Neural progenitor cell (in vitro differentiated cells): ENCODE measurements at places on chromosomes 6 and 20.

- no peaks in the 10 kb centered on the region for H3K27me3 ChIP-seq
- no peak overlapping the region for H3K27ac ChIP-seq
- DNase-seq = no peak
- H3K36me3 ChIP-seq = no peaks in the 10 kb centered on the region
Measured at GRCh38 chr6:52511572-52512151, 65.2 kb downstream of the TRAM2 start.

DNA sequence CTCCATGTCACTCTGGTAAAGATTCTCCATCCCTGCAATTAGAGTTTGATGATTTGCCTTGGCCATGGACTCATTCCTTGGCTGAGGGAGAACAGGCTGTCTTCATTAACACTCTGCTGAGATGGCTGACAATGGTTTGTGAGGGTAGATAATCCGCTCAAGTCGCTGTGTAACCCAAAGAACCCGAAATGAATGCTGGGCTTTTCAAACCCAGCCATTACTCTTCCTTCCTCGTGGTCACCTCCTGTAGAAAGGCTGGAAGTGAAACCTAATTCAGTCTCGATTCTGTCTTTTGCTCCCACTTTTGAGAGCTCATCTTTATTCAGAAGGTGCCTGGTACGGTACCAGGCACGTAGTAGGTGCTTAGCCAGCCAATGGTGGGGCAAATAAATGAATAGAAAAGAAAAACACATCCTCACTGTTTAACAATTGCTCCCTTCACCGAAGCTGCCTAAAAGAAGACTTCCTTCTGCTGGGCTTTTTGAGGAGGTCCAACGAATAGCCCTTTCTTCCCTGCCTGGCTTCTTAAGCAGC is 190.2 kb downstream of the BCAS1 start:
- H3K27ac ChIP-seq = no peak overlapping the region
- H3K4me3 ChIP-seq = no peak overlapping the region
- no peaks in the 10 kb centered on the region for H3K27me3 ChIP-seq
- no peak for DNase-seq
- H3K4me1 ChIP-seq = no peaks in the 10 kb centered on the region

- DNase-seq = no peak
- H3K27ac ChIP-seq = no peak overlapping the region
- no peaks in the 10 kb centered on the region for H3K36me3 ChIP-seq
- no peaks in the 10 kb centered on the region for H3K27me3 ChIP-seq
- no peak overlapping the region for H3K4me3 ChIP-seq
Measured at GRCh38 chr6:8556370-8557013, 121.1 kb upstream of the SLC35B3 start.

GRCh38 chr6:148296771-148297170 is 45.9 kb upstream of the SASH1 start:
- no peaks in the 10 kb centered on the region for H3K36me3 ChIP-seq
- H3K4me3 ChIP-seq = no peak overlapping the region
- peaks cover 7% of the 10 kb centered on the region for H3K4me1 ChIP-seq
- H3K27ac ChIP-seq = no peak overlapping the region

DNA sequence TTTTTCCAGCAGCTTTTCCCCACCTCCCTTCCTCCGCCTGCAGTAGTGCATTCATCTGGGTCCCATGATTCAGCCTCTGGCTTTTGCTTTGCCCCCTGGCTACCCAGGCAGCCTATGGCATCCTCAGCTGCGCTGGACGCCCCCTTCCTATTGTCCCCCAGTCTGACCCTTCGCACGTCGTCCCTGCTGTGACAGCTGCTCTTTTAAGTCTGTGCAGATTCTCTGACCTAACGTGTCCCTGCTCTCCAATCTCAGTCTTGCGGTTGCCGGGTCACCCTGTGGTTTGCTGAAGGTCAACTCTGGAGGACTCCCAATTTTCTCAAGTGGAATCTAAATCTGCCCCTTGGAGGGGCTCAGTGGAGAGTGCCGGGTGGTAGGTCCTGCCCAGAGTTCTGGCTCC is 294.3 kb downstream of the CDC5L start:
- no peak overlapping the region for H3K4me3 ChIP-seq
- DNase-seq = peak; percentile 28
- H3K36me3 ChIP-seq = no peaks in the 10 kb centered on the region
- no peaks in the 10 kb centered on the region for H3K4me1 ChIP-seq
- H3K27ac ChIP-seq = no peak overlapping the region
- no peaks in the 10 kb centered on the region for H3K27me3 ChIP-seq
